ENCODE measurements at places on chromosomes 4 and X.

- peak; percentile 74 for DNase-seq
Observed at GRCh38 chr4:114780205-114780604, 181.6 kb downstream of the UGT8 start.

DNA sequence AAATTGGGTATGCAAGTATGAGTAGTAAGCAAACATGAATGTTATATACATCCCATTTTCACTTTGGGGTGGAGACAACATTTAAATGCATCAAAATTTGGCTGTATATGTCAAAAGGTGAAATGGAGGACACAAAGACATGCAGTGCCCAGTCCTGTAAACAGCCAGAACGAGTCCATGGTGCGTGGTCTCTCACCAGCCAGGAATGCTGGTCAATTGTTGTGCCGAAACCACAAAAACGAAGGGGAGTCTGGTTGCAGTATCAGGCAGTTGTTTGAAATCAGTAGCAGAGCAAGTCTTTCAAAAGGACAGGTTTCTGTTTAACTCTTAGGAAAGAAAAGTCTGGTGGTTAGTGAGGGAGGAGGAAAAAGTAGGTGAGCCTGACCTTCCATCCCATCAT, 22.3 kb upstream of the RNF150 start:
- no peak for DNase-seq

DNA sequence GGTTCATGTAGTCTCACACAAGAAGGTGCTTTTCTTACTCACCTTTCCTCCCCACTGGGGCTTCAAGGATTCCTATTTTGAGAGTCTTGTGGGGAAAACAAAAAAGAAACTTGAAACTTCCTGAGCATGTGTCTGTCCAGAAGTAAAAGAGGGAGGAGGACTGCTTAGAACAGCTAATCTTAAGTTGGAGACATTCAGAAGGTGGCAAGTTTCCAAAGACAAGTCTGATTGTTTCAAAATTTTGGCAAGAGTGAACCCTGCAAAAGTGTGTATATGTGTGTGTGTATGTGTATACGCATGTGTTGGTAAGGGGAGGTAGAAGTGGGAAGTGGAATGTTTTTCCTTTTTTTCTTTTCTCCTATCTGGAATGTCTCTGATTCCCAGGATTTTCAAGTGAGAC, 189.0 kb upstream of the FRMPD4 start:
- DNase-seq = no peak

DNA sequence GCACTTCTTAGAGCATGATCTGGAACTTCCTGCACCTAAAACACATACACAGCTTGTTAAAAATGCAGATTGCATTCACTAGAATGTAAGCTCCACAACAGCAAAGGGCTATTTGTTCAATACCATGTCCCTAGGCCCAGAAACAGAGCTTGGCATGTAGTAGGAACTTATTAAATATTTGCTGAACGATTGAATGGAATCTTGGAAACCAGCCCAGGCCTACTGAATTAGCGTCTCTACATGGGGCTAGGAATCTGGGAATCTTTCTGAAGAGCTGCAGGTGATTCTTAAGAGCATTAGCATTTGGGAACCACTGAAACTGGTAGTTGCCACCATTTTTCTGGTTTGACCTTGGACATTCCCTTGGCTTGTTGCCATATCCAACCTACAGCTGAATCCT, 234.1 kb downstream of the STIM2 start:
- no peak for DNase-seq

GRCh38 chr4:163568843-163569242, 74.4 kb downstream of the TMA16 start:
- no peak for DNase-seq

- no peak for DNase-seq
Observed at GRCh38 chr4:5051278-5052203, at the start of gene STK32B. TSS of gene STK32B (plus strand) at chr4:5051480.

DNA sequence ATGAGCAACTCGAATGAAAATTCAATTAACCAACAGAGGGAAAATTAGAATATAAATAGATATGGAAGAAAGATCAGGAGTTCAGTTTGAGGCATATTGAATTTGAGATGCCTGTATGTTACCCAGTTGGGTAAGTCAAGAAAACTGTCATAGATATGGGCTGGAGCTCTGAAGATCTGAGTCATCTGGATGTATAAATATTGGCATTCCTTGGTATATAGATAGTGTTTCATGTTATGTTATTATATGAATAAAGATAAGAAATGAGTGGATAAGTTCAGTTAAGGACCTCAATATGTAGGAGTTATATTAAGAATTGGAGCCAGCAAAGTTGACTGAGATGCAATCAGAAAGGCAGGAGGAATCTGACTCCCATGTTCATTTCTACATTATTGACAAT, 543.6 kb upstream of the SMIM31 start:
- DNase-seq = no peak

- no peak for DNase-seq
Observed at GRCh38 chr4:8891646-8892555, 20.3 kb upstream of the HMX1 start.

- no peak for DNase-seq
Observed at GRCh38 chrX:77640702-77641101, 145.3 kb downstream of the ATRX start.

DNA sequence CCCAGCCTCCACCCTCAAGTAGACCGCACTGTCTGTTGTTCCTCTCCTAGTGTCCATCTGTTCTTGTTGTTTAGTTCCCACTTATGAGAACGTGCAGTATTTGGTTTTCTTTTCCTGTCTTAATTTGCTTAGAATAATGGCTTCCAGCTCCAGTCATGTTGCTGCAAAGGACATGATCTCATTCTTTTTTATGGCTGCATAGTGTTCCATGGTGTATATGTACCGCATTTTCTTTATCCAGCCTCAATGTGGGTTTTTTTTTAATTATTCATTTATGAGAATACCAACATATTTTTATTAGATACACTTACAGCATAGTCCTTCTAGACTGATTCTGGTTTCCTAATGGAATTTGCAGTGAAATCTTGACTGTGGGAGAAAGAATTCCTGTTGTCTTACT, 1.3 kb downstream of the VMA21 start:
- no peak for DNase-seq

DNA sequence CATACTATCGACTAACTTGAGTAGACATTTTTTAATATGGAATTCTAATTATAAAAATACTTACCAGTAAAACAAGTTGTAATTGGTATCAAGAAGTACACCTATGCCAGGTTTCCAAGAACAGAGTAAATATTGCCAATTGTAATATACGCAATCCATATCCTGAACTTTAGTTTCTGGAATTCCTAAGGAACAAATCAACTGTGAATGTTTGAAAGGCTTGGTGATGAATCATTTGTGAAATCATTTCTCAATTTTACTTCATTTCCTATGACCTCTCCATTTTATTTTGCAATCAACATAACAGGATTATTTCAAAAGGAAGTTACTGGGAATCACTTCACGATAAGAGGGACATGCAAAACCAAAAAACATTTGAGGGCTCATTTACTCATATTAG, 3.7 kb downstream of the IL13RA2 start:
- no peak for DNase-seq

DNA sequence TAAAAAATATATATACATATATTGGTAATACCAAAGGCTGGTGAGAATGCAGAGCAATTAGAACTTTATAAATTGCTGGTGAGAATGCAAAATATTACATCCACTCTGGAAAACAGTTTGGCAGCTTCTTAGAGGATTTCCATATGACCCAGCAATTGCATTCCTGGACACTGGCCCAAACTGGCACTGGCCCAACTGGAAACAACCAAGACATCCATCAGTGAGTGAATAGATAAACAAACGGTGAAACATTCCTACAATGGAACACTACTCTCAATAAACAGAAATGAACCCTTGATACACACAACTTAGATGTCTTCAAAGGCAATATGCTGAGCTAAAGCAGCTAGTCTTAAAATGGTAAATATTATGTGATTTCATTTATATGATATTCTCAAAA, 524.2 kb downstream of the IQCM start:
- DNase-seq = peak; percentile 20

DNA sequence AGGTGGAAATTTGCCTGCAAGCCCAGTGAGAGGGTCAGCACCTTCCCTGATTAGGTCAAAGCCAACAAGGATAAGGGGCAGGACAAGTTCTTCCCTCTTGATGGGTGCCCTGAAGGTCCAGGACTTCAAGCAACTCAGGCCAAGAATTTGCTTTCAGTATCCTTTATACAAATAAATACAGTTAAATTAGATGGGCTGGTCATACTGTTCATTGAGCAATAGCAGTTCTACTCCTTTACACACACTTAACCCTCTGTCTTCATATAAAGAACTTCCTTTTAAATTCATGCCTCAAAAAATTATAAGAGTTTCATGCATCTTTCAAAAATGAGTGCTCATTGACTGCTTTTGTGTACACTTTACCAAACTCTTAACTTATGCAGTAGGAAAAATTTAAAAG, 392.0 kb downstream of the SPRY1 start:
- no peak for DNase-seq

GRCh38 chrX:46444011-46444410, 101.2 kb downstream of the ZNF674 start:
- no peak for DNase-seq

DNA sequence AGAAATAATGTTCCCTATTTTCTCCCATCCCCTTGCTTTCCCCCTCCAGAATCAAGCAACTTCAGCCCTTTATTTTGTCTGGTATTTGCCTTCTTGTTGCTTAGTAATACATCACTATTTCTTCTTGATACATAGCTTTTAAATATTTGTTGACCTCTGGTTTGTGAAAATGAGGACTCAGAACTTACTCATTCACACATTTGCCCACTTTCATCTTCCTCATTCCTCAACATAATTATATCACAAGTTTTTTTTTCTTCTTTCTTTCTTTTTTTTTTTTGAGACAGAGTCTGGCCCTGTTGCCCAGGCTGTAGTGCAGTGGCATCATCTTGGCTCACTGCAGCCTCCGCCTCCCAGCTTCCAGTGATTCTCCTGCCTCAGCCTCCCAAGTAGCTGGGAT, 28.9 kb upstream of the NDUFC1 start:
- no peak for DNase-seq

- no peak for DNase-seq
Observed at GRCh38 chrX:66015152-66015831, 24.6 kb downstream of the VSIG4 start.

DNA sequence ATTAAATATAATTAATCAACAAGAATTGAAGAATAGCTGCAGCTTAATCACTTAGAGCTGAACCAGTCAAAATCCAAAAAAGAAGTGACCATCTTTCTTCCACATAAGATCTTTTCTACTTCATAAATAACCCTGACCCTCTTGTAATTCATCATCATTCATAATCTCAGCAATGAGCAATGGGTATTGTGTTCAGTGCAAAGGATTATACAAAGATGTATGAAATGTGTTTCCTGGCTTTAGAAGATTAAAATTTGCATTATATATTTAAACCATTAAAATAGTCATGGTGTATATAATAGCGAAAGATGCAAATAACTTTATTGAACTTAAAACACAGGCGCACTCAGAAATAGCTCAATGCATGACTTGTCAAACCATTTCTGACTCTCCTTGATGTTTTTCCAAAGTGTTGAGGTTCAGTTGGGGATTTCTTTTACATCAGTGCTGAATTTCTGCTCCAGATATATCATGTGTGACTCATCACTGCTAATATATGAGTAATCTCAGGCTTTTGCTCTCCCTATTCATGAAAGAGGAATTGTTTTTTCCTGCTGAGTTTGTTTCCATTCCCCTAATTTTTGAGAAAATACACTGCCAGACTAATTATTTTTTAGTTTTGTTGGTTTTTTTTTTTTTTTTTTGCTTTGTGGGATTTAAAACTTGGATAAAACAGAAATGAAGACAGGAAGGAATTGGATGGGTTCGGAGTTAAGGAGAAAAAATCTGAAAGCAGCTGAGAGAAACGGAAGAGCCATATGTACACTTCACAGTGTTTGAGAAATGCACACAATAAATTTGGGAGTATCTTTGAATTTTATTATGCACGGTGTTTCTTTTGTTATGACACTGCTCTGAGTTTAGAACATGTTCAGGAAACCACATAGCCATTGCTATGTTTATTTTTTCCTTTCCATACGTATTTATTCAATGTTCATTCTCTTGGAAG, 290.1 kb upstream of the PCDH7 start:
- peak; percentile 3 for DNase-seq

DNA sequence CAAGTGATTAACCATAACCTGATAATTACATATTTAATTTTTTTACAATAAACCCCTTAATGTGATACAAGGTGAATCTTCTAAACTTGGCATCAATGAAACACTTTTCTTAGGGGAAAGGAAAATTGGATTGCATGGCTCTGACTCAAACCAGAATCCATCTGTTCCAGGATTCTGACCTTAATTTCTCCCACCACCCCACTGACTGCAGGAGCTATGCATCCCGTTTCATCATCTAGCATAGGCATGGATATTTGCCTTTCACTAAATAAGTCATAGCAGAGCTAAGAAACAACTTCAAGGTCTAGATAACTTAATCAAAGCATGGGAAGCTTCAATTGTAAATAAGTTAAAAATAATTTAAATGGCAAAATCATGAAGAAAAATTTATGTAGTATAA, 156.3 kb downstream of the BTC start:
- DNase-seq = peak; percentile 86

DNA sequence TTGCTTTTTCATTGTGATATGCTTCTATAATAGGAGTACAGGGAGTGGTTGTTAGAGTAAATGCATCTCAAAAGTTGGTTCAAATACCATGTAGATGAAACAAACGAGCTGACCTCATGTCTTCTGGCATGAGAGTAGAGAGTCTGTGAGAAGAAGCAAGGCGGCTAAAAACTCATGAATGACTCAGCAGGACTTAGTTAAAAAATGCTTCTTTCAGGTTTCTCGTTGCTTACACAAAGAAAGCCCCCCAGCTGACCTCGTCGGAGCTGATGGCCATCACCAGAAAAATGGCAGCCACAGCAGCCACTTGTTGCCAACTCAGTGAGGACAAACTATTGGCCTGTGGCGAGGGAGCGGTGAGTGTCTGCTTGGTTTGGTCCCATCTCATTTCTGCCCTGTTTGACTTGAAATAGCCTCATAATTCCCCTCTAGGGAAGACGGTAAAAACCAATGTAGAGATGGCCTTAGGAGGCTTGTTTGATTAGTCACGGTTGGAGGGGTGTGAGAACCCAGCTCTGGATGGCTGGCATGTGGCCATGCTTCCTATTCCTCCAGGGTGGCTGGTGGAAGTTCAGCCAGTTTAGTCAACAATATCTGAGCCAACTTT, 14.5 kb downstream of the AFP start:
- peak; percentile 82 for DNase-seq

DNA sequence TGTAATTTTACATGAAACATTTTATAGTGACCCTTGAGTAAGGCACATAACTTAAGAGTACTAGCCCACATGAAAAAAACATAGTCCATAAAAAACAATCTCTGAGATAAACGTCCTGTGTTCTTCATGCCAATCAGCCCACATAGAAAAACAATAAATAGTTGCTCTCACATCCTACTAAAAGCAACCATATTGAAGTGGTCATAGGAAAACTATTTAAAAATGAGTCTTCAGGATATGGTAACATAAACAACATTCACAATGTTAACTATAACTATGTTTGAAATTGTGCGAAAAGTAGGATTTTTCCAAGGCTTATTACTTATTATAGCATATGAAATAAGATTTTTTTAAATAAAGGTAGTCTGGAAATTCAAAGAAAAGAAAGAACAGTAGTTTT, 77.1 kb upstream of the EPHA5 start:
- no peak for DNase-seq
